ENCODE measurements at places on chromosomes 4 and X.

- no peak for DNase-seq
These were observed 8.5 kb downstream of the OGT start for GRCh38 chrX:71541210-71542022.

- DNase-seq, result no peak
These were observed 178.6 kb downstream of the TENM3 start for GRCh38 chr4:182421753-182422152.

- no peak for DNase-seq
These were observed 71.0 kb downstream of the DDX60L start for GRCh38 chr4:168409089-168409801.

DNA sequence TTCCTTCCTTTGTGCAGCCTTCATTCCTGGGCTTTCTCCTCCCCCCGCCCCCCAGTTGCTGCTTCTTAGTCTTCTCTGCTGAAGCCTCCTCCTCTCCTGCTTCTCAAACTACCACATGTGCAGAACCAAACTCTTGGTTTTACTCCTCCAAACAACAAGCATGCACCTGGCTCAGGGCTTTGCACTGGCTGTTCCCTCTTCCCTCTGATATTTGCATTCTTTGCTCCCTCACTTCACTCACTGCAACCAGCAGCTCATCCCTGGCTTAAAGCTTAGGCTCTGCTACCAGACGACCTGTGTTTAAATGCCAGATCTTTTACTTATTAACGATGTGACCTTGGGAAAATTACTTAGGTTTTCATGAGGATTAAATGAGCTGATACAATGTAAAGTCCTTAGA is 51.4 kb downstream of the MED28 start:
- no peak for DNase-seq

DNA sequence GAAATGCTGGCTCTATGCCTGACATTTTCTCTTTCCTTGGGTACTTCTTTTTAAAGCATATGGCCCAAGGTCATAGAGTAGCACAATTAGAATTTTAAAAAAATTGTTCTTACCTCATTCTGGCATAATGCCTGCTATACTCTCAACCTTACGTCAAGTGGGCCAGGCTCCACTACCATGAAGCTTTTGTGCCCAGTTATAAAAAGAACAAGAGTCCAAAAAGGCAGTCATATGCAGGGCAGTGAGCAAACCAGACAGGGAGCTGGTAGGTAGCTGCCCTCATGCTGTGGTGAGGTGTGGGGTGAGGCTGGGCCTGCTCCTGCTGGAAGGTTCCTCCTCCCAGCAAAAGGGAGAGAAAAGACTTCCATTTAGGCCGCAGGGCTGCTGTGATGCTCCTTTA is 64.4 kb upstream of the UCP1 start:
- no peak for DNase-seq

DNA sequence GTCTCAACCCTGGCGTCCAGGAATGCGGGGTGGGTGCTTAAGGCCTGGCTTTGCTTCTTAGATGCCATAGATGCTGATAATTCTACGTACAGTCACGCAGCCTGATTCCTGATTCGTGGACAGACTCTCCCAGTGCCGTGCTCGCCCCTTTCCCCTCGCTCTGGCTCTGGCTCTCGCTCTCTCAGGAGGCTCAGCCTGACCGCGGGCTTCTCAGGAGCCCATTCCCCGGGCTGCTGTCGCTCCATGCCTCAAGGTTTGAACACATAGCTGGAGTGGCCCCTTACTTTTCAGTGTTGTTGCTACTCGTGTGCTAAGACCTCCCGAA is 59.2 kb upstream of the ZC4H2 start:
- DNase-seq, result no peak

DNA sequence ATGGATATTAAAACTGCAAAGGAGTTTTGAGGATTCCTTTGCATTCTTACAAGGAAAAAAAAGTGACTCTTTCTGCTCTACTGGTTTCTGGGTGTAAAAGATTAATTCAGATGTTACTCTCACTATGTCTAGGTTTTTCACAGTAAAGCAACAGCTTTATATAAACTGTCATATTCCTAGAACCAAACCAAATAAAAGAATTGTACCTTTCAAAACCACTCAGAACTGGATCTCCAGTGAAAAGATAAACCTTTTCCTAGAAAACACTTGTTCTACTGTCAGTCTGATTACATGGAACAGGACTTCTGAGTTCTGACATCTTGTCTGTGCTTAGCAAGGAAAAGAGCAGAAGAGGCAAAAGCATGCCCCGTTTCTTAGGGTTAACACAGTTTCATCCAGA is 5.0 kb upstream of the PPID start:
- no peak for DNase-seq

GRCh38 chrX:148530464-148531077 is 30.2 kb downstream of the AFF2 start:
- DNase-seq, result no peak

- DNase-seq, result no peak
These were observed 163.1 kb downstream of the SMARCA1 start for GRCh38 chrX:129360175-129360574.

DNA sequence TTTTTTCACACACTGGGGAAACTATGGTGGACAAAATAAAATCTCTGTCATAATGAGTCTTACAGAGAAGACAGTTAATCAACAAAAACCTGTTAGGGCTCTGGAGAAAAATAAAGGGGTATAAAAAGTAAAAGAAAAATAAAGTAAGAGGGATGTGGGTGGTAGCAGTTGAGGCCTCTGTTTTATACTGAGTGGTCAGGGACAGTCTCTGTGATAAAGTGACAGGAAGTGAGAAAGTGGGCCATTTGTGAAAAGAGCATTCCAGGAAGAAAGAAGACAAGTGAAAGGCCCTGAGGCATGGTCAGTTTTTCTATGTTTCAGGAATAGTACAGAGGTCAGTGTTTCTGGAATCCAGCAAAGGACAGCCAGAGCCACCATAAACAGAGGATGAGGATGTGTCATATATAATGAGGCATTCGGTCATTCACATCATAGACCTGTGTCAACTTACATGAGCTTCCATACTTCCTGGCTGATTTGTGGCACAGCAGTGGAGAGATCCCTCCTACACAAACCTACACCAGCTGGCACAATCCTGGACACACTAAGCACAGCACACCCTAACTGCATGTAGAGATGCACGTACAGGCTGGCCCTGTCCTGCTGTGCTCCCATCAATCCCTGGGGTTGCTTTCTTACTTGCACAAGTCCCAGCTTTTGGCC is 64.4 kb upstream of the NAP1L5 start:
- DNase-seq, result no peak

DNA sequence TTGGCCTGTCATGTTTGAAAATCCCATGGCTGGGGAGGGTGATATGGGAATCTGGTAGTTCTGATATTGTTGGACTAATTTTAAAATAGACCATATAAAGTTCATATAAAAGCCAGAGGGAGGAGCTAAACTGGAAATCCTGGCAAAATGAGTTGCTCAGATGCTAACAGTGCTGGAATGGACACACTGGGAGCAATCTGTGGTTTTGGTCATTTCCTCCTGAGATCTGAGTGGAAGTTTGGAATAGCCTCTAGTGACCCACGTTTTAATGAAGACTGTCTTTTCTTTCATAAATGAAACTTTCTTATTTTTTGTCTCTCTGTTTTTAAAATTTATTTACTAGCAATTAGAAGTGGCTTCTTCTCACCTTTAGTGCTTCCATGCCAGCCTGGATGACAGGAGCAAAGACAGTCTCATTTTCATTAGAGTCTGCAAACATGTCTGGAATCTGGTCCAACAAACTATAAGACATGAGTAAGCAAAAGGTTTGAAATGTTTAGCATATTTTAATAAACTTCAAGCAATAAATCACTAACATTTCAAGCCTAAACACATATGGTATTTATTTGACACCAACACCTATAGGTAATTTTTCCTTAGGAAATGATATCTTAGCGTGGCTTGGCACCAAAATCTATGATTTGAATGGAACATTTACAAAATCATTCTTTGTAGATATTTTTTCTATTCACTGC is 66.6 kb downstream of the METTL14 start:
- DNase-seq, result no peak

- DNase-seq, result no peak
These were observed 50.0 kb downstream of the KDR start for GRCh38 chr4:55075376-55075775.

DNA sequence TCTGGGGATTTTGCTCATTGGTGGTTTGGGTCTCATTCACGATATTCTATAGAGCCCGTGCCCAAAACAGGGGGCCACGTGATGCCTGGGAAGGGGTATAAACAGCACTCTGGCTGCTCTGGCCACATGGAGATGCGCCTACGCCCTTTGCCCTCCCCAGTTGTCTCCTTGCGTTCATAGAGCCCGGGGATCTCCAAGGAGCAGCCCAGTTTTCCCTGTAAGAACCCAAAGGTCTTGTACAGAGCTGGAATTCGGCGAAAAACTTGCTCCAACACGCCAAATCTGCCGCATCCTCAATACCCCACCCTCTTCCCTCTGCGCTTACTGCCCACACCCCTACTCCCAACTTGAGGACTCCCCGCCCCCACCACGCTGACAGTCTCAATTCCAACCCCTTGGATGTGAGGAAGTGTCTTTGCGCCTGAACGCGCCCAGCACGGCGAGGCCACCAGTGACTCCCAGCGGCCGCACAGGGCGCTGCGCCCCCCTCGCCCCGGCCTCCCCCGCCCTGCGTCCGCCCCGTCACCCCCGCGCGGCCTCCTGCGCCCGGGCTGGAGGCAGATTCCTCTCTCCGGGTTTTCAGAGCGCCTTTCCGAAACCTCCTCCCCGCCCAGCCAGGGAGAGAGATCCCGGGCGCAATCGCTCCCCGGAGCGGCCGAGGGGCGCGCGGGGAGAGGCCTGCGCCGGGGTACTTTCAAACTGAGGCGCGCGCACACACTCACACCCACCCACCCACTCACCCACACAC is at the start of gene NHS:
TSS of gene NHS (plus strand) at position 582 of the 748 bp plus-strand sequence. CDS start 558 bp downstream, outside the sequence.
- DNase-seq, result no peak

- no peak for DNase-seq
These were observed 1313.7 kb upstream of the PABPC4L start for GRCh38 chr4:135515295-135515694.

- DNase-seq, result no peak
These were observed 324.9 kb upstream of the PPARGC1A start for GRCh38 chr4:24214796-24215195.

DNA sequence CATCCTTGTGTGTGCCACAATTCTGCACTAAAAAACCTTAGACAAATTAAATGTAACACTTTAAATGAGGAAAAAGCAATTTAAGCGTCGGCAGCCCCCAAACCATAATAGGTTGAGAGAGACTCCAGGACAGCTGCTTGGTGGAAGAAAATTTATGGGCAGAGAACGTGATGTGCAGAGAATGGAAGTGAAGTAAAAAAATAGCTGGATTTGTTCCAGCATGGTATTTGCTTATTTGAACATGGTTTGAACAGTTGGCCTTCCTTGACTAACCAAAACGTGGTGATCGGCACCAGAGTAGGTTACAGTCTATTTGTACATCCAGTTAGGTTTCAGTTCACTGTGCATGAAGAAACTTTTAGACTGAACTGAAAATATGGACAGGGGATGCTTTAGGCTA is 343.0 kb upstream of the CPEB2 start:
- no peak for DNase-seq

- no peak for DNase-seq
These were observed at the start of gene DKK2 for GRCh38 chr4:107035819-107036583. TSS of gene DKK2 (minus strand) at chr4:107036313. CDS start at chr4:107035591, 722 bp downstream.

DNA sequence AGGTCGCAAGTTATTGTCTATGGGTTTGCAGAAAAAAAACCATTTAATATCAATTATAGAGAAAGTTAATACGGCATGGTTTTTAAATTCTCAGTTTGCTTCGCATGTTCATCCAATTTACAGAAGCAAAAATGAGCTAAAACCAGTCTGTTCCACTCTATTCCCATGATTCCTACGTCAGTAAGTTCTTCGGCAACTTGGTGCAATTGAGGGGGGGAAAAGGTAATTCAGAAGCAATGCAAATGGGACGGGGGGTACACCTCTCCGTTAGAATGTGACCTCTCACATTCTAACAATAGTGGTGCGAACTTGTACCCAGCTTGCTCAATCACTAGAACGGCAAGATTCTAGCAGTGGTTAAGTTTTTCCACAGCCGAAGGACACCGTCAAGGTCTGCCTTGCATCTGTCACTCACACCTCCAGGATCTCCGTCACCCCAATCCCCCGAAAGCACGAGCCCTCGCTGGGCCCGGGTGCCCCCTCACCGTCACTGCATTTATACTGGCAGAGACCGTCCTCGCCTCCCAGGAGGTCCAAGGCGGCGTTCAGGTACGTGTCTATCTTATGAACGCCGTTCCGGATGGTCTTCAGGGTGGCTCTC is 653 bp downstream of the PLA2G12A start:
- no peak for DNase-seq

- DNase-seq, result no peak
These were observed 36.8 kb downstream of the LRP2BP start for GRCh38 chr4:185358959-185359358.

- no peak for DNase-seq
These were observed 130.9 kb downstream of the CBR4 start for GRCh38 chr4:168879188-168879587.
